ENCODE measurements at places on chromosomes 7 and 10.

- peaks cover 15% of the 10 kb centered on the region for H3K27me3 ChIP-seq
- H3K27ac ChIP-seq, result no peak overlapping the region
- no peak for DNase-seq
- no peak overlapping the region for H3K4me3 ChIP-seq
- H3K36me3 ChIP-seq, result no peaks in the 10 kb centered on the region
These were observed 142.8 kb downstream of the CYP26A1 start for GRCh38 chr10:93216341-93216985.

DNA sequence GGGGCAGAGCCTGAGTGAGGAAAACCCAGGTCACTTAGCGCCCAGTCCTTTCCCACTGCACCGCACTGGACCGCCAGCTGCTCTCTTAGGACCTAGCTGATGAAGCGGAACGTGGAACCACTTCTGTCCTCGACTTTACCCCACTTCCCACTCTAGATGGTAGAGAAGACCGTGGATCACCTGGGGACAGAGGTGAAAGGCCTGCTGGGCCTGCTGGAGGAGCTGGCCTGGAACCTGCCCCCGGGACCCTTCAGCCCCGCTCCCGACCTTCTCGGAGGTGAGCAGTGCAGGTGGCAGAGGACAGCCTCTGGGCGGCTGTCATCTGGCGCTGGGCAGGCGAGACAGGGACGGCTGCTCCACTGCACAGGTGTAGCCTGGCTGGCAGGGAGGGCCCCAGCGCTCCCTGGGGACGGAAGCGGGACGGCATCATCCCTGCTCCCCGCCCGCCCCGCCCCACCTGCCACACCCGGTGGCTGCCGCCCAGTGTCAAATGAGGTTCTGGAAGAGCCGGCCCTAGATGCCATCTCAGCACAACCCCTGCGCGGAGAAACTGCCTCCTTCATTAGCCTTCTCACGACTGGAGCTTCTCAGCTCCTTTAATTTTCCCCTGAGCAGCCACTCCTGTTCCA is 11.7 kb downstream of the PLAC9 start:
- H3K4me1 ChIP-seq, result peaks cover 30% of the 10 kb centered on the region
- H3K27ac ChIP-seq, result peak overlapping the region; percentile 46
- no peak for DNase-seq
- H3K27me3 ChIP-seq, result peaks cover 12% of the 10 kb centered on the region
- no peak overlapping the region for H3K4me3 ChIP-seq

- peak; percentile 24 for DNase-seq
- H3K27me3 ChIP-seq, result peaks cover 14% of the 10 kb centered on the region
- peaks cover 6% of the 10 kb centered on the region for H3K4me1 ChIP-seq
These were observed at the start of gene ST8SIA6 for GRCh38 chr10:17454161-17455014. Gene ST8SIA6 (minus strand): TSS chr10:17454595. CDS start chr10:17454255, 340 bp downstream.

- H3K4me3 ChIP-seq, result no peak overlapping the region
- H3K27ac ChIP-seq, result no peak overlapping the region
- no peak for DNase-seq
- H3K36me3 ChIP-seq, result no peaks in the 10 kb centered on the region
These were observed 14.9 kb downstream of the HOXA1 start for GRCh38 chr7:27080844-27081436.

DNA sequence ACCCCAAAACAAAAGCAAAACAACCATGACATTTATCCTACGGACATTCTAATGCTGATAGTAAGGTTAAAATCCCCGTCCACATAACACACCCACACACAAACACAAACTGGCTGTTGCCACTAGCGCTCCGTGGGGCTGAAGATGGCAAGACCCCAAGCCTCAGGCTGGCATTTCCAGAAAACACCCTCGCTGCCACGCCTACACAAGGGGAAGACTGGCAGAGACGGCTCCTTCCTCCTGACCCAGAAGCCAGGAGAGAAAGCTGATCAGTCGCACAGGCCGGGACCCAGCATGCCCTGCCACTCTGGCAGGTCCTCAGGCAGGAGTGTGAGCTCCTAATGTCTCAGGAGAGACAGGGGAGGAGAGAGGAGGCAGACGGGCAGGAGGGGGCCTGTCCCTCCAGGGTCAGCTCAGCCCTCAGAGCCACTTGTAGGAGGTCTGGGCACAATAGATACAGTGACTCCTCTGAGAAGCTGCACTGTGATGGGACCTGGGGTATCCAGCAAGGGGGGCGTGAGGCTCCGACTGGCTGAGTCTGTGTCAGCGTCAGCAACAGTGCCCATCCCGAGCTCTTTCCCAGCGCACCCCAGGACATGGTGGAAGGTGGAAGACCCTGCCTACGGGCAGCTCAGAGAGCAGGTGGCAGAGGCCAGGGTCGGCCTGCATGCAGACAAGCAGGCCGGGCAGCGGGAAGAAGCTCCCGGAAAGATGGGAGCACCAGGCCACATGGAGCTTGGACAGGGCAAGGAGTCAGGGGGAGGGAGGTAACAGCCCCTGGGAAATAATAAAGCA is 326.9 kb downstream of the PTPRN2 start:
- no peak overlapping the region for H3K27ac ChIP-seq
- no peaks in the 10 kb centered on the region for H3K27me3 ChIP-seq
- H3K4me3 ChIP-seq, result no peak overlapping the region
- no peak for DNase-seq
- no peaks in the 10 kb centered on the region for H3K4me1 ChIP-seq

GRCh38 chr7:78052112-78052511 is 253.5 kb downstream of the PHTF2 start:
- no peaks in the 10 kb centered on the region for H3K36me3 ChIP-seq
- H3K27ac ChIP-seq, result no peak overlapping the region
- H3K4me1 ChIP-seq, result no peaks in the 10 kb centered on the region
- H3K4me3 ChIP-seq, result no peak overlapping the region

- no peak overlapping the region for H3K27ac ChIP-seq
- H3K36me3 ChIP-seq, result no peaks in the 10 kb centered on the region
- no peak for DNase-seq
- H3K4me3 ChIP-seq, result no peak overlapping the region
These were observed 159.3 kb upstream of the NEBL start for GRCh38 chr10:21056461-21056860.

- no peak for DNase-seq
- H3K4me1 ChIP-seq, result peaks cover 6% of the 10 kb centered on the region
- H3K4me3 ChIP-seq, result no peak overlapping the region
- no peak overlapping the region for H3K27ac ChIP-seq
- H3K36me3 ChIP-seq, result no peaks in the 10 kb centered on the region
These were observed 20.8 kb downstream of the WDFY4 start for GRCh38 chr10:48705401-48705938.

All from HFFc6 (cell line).